ENCODE measurements at places on chromosomes 5 and 9.
A peak's percentile ranks its signal among the peaks of the same experiment; 100 is the strongest.

DNA sequence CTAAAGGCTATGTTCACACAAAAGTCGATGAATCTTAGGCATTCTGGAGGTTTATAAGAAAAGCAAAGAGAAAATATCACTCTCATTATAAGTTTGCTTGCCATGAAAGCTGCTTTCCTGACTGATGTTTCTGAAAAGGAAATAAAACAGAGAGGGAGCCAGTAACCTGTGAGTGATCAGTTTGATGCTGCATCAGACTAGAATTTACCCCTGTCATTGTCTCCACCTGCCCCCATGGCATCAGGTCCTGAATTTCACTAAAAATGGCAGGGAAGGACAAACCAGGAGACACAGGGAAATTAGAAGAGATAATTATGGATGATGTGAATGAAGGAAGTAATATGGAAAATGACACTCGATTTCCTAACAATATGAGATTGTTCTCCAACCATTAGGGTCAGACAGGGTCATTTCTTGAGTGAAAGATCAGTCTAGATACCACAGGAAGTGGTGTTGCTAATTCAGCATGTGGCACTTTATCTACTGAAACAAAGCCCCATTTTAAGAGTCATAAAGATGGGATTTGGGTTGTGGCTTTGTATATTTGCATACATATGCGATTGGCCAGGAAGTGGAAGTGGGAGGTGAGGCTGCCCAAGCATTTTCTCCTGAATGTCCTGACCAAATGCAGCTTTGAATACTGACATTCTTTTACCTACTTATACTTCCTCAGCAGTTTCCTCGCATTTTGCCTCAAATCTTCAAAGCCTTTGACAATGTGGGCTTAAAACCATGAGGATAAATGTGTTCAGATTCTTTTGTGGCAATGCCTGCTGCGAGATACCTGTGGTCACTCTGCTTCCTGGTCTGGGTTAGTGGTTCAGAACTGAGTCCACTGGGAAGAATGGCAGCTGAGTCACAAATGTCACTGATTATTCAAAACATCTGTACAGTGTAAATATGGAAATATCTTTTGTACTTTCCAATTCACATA lies 29.7 kb downstream of the MEGF10 start:
- DNase-seq: peak; percentile 9

DNA sequence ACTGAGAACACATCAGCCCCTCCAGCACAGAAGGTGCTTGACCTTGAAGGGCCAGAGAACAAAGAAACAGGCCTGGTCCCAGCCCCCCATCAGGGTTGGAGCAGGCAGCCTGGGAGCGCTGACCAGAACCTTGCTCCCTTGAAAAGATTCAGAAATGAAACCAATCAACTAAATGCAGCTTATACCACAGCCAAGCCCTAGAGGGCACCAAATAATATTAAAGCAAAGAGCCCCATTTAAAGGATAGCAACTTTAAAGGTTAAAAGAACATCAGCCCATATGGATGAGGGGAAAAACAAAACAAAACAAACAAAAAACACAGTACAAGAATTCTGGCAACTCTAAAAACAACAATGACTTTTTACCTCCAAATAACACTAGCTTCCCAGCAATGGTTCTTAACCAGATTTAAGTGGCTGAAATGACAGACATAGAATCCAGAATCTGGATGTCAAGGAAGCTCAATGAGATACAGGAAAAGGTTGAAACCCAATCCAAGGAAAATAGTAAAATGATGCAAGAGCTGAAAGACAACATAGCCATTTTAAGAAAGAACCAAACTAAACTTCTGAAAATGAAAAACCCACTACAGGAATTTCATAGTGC lies 471.9 kb downstream of the MTRR start:
- DNase-seq: peak; percentile 6

GRCh38 chr5:75052192-75053053 lies at the start of gene GCNT4:
Gene GCNT4, minus strand, starts transcription at chr5:75052558. Its CDS starts 22,521 bp downstream, at chr5:75030037.
- peak; percentile 93 for DNase-seq

DNA sequence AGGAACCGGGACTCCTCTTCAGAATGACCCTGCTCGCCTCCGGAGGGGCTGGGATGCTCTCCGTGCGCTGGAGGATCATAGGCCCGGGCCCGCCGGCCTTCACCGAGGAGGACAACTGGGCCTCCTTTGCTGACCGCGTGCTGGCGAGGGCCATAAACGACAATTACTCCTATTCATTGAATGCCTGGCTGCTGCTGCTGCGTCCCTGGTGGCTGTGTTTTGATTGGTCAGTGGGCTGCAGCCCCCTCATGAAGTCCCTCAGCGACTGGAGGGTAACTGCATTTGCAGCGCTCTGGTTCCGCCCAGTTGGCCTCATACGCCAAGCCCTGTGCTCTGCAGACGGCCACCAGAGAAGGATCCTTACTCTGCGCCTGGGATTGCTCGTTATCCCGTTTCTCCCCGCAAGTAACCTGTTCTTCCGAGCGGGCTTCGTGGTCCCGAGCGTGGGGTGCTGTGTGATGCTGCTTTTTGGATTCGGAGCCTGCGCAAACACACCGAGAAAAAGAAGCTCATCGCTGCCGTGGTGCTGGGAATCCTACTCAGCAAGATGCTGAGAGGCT lies 16.6 kb downstream of the OR2V1 start:
- DNase-seq: no peak

- no peak for DNase-seq
Observed at GRCh38 chr5:139335811-139336210, 5.8 kb upstream of the PAIP2 start.

DNA sequence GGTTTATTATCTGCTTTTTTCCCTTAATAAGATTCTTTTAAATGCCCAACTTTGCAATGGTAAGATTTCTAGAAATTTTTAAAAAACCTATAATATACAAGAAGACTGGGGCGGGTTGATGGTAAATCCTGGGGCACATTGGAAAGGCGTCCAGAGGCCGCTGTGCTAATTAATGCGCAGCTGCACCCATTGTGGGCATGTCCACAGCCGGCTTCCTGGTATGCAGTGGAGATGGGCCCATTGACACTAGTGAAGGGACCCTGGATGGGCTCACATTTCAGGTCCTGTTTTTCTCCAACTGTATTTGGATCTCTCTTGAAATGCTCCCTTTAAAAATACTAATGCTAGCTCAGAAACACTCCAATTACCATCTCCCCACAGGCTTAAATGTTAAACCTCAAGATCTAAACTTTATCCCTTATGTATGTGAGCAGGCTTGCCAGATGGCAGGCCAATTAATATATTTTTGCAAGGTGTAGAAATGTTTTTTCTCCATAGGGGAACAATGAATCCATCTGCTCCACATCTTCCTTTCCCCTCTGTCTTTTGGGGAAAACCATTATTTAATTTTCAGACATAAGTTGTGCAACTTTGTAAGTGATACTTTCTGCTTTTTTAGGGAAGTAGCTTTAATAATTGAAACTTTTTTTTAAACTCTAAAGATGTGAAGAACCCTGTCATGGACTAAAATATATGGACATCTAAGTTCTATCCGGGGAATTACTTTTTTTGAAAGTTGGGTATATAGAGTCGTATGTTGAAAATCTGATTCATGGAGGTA lies 177.3 kb downstream of the CD180 start:
- DNase-seq: peak; percentile 19

GRCh38 chr5:98108497-98108896 lies 665.0 kb upstream of the RGMB start:
- no peak for DNase-seq

DNA sequence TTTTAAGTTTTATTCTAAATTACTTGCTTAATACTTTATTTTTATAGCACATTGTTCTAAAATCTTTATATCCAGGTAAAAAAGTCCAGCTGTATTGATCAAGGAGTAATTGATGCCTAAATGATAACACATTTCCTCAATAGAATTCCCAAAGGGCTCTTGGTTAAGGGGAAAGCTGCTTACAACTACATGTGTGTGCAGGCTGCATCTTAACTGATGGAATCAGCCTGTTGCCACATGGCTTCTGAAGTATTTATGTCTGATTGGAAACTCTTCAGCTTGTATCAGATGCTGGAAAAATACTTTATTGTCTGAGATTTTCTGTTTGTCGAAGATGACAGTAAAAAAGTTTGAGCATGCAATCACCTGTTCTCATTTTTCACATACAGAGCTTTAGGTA lies 182.6 kb downstream of the FBXL7 start:
- no peak for DNase-seq

DNA sequence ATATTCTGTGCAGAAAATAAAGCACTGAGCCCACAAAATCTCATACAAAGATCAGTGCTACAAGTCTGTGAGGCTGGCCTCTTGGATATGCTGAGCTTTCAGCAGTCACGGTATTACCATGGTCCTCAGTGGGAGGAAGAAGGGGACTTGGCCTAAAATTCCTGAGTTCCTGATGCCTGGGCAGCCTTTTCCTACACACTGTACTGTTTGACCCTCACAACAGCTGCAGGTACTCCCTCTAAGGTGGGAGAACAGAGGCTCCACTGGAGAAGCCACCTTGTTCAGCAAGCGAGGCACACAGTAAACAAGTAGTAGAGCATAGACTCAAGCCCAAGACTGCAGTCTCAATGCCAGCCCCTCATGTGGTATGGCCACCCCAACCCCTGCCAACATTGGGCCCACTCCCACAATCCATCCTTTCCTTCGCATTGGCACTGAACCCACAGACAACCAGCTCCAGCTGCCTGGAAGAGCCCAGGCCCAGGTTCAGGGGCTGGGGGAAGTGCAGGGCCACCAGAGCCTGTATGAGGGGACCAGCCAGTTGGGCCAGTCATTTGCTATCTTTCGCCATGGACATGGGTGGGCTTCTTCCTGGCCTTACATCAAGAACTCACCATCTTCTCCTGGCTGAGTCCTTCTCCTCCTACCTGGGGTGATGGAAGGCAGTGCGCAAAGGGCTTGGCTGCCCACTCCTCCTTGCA lies 14.3 kb downstream of the ACSL6 start:
- no peak for DNase-seq

GRCh38 chr9:70579686-70580085 lies 165.2 kb upstream of the KLF9 start:
- no peak for DNase-seq

GRCh38 chr5:107330903-107331302 lies 339.8 kb downstream of the EFNA5 start:
- no peak for DNase-seq

- peak; percentile 16 for DNase-seq
Observed at GRCh38 chr5:72860499-72860898, 44.0 kb downstream of the TNPO1 start.

All from suppressor macrophage treated with lipopolysaccharide for 4 hours (primary cell).